ENCODE measurements at places on chromosomes 7 and 10.

DNA sequence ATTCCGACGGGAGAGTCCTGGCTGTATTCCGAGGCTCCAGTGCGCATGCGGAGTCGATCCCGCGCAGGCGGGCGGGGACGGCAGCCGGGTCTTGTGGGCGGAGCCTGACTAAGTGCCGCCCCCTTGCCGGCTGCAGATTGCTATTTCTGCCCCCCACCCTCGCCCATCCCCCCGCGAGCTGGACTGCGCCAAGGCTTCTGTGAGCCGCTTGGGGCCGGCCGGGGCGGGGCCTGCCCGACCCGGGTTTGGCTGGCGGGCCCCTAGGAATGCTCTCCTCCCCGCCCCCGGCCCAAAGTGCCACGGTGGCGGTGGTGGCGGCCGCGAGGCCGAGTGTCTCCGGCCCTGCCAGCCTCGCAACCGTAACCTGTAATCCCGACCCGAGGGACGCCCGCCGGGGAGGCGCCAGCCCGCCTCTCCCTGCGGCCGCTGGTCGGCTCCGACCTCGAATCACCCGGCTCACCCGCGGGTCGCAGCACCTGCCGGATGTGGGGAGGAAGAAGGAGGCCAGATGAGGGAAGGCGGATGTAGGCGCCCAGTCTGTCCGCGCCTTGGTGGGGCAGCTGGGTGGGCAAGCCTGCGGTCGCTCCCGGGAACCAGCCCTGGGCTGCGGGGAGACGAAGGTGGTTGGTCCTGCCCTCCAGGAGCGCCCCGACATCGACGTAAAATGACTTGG lies 702 bp upstream of the KAZALD1 start:
- DNase-seq = peak; percentile 99

DNA sequence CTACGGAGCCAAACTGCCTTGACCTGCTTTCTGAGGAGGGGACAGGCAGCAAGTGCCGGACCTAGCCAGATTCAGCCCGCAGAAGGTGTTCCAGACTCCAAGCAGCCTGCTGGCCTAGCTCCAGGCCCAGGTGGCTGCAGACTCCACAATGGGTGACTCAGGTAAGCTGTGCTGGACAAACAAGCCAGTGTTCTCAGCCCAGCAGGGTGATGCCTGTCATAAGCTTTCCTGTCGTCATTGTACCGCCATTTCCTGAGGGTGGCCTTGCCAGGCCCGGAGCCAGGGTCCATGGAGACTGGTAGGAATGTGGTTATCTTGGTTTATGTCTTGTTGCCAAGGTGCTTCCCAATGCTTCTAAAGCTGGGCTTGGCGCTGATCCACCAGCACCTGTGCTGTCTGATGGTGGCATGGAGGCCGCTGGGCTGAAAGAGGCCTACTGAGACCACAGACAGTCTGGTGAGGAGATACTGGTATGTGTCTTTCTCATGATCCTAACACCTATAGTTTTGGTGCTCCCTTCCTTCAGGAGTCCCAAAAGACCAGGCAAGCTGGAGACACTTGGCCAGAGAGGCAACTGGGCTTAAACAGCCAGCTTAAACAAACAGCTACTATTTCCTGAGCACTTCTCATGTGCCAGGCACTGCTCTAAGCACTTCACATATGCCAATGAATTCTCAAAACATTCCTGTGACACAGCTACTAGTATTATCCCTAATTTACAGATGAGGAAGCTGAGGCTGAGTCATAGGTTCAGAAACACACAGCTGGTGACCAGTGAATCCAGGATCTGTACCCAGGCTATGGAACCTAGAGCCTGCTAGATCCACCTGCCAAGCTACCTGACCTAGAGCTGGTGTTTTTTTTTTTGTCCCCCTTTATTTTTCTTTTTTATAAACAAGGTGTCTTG lies 42.0 kb downstream of the ZC3HC1 start:
- DNase-seq = no peak

GRCh38 chr10:10498781-10499180 lies 518.9 kb upstream of the CELF2 start:
- peak; percentile 38 for DNase-seq

DNA sequence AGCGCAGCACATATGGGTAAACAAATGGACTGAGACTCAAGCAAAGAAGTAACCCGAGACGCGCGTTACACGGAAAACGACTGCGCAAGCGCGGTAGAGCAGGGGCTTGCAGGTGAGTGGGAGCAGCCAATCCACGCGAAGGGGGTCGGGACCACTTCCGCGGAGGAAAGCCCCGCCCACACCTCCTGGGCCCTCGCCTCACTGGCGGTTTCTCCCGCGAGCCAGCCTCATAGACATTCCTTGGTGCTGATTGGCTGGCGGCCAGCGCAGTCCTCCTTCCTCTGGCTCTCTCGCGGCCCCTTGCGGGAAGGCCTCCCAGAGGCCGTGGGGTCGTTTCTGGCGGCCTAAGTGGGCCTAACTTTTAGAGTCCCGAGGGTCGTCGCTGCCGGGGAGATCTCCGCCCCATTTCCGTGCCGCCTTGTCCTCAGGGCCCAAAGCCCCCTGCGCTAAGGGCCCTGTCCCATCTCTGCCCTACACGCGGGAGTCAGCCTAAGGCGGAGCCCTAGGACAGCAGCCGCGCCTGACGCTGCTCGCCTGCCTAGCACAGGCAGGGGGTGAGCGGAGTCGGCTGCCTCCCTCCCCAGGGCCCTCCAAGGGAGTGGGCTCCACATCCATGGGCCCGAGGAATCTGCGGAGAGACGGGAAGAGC lies 9.1 kb upstream of the FXYD4 start:
- peak; percentile 82 for DNase-seq

DNA sequence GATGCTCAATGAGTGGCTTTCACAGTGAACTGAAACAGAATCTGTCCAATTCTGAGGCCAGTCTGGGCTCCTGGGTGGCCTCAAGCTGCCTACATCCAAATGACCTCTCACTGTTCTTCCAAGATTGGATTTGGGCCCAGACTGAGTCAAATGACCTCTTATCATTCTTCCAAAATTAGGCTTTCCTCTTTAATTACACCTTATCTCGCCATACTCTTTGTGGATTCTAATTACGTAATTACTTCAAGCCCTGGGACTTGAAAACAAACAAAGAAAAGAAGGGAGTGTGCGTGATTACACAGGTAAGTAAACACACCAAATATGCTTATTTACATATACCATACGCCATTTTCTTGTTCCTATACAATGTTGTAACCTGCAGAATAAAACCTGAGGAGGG lies 18.8 kb downstream of the SORBS1 start:
- DNase-seq = no peak

DNA sequence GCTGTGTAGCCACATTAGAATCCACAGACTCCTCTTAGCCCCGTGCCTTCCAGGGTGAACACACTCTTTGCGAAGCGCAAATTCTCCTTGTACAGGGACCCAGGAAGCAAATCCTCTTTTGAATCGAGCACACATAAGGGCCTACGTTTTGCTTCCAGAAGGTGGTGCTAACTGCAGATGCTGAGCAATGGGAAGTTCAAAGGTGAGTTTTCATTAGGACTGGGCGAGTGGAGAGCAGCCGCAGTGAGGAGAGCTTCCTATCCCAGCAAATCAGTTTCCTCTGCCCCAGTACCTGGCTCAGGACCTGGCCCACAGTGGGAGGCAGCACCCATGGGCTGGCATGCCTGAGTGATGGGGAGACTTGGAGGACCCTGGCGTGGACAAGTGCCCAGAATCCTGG lies 23.5 kb upstream of the GPR26 start:
- DNase-seq = no peak

GRCh38 chr7:130719541-130719940 lies 14.5 kb downstream of the KLF14 start:
- DNase-seq = no peak

DNA sequence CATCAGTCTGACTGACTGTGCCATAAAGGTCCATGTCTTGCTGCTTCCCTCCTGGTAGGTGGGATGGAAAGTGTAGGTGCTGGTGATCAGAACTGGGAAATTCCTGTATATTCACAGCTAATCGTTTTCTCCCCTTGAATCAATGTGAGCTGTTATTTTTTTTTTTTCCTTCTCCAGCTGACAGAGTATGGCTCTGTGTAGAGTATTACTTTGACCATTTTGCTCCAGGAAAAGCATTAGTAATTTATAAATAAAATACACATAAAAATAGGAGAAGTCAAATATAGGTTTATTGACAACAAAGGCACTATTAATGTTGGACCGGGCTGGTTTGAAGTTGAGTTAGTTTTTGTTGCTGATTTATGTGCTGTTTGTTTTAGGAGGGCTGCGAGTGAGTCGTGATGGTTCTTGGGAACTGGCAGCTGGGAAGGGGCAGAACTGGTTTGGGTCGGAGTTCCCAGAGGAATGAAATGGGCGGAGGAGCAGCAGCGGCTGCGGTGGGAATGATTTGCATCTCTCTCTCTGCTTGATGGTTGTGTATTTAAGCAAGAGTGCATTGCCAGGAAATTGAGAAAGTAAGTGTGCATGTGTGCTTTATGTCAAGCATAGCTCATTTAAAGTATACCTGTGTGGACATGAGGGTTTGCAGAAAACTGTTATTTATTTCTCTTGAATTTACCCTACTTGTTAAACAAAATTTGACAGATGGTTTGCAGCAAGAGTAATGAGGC lies 80.9 kb downstream of the LRMDA start:
- DNase-seq = no peak

DNA sequence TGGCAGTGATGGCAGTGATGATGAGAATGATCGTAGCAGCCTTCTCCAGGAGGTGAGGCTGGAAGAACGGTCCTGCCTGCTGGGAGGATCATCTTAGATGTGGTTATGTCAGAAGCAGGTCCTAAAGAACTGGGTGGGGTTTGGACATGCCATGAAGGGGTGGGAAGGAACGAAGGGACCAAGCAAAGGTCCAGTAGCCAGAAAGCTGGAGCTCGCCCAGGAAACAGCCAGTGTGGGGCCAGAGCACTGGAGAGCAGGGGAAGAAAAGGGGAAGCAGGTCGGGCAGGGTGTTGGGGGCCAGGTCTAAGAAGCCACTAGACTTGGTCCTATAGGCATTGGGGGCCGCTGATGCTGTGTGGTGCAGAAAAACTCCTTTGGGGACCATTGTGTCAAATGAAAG lies 127.4 kb downstream of the RGS10 start:
- no peak for DNase-seq

GRCh38 chr10:44988957-44989585 lies 10.5 kb upstream of the DEPP1 start:
- no peak for DNase-seq

GRCh38 chr10:101839416-101840063 lies 4.1 kb downstream of the KCNIP2 start:
- DNase-seq = peak; percentile 82

DNA sequence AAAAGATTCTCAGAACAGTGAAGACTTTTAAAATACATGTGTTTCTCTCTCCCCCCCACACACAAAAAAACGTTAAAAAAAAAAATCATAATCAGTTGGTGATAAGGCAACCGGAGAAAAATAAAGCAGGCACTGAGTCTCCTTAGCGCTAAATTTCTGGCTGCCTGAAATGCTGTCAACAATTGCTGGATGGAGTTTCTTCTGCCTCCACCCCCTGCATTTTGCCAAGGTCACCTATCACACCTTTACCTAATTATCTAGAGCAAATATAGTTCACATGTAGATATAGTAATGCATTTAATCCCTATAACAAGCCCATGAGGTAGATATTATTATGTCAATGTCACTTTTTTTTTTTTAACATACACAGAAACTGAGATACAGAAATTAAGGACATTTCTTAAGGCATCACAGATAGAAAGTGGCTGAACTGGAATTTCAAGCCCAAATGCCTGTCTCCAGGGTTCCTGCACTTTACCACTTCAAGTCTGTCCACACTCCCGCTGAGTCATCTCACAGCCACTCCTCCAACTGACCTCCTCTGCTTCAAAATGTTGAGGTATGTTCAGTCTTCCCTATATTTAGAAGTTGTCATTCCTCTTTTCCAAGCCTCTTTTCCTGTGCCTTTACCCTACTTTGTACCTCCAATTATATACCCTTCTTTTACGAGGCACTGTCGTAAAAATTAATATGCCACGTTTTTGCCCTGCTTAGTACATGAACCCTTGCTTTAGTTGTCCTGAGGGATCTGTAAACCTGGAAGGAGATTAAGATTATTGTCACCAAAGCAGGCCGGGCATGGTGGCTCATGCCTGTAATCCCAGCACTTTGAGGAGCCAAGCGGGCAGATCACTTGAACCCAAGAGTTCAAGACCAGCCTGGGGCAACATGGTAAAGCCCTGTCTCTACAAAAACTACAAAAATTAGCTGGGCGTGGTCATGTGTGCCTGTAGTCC lies 72.8 kb upstream of the MPP7 start:
- DNase-seq = peak; percentile 54

- no peak for DNase-seq
These were observed 407.1 kb downstream of the LRMDA start for GRCh38 chr10:75838486-75838885.

DNA sequence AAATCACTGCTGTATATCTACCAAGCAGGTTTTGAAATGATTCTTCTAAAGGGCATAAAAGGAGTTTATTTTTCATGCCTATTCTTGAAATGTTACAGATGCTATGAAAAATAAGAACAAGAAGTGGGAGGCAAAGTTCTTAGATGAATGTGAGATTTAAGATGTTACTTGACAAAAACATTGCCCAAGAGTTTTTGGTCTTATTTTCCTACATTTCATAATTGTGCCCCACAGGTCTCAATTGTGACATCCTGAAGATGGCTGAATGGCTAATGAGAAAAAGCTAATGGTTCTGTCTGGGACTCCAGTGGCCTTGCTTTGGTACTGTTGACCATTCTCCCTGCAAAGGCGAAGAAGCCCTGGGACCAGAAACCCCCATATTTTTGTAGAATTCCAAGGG lies 43.0 kb upstream of the IFRD1 start:
- no peak for DNase-seq

DNA sequence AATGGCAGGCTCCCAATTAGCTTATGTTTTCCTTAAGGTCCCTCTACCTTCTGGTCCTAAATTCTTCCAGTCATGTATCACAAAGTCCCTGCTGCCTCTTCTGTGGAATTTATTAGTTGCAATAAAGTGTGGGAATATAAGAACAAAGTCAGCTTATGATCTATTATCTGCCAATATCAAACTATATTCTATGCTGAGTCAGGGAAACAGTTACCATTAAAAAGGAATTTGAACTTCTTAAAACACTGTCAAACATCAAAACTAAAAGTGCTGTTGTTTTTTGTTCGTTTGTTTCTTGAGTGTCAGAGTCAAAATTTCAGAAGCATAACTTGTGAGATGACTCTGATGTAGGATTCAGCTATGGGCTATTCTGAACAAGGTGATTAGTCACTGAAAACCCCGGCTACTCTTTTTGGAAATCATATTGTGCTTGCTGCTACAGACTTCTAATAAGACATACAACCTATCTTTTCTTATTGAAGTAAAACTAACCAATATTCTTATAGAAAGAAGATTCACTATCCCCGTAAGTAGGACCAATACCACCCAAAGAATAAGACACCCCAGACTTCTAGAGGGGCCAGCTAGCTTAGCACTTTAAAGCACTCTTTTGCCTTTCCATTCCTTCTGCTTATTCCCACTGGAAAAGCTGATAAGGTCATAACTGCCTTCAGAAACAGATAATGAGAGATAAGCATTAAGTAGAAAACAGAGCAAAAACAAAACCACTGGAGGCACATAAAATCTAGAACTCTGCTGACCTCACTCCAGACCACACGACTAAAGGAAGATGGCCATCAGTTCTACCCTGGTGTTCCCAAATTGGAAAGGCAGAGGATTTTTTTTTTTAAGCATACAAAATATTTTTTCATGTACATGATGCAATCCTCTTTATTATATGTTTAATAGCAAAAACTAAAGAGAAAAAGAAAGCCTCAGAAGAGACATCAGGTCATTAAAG lies 370.6 kb downstream of the PARD3 start:
- DNase-seq = no peak

All from AG20443 (cell line).